ENCODE measurements at places on chromosomes 12 and 14.

DNA sequence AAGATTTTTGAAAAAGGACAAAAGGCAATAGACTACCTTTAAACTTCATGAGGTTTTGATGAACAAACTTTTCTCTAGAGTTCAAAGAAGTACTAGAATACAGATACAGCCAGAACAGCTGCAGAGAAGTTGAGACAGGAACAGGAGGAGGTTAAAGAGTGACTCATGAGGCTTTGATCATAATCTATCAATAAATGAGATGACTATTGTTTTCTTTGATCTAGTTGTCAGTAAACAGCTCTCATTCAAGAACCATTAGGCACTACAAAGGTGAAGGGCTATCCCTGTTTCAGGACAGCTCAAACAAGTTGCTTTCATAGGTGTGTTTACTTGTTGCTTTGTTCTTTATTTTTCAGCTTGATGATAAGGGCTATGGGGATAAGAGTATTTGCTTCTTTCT, 2.4 kb downstream of the WASHC3 start:
- no peak for DNase-seq

DNA sequence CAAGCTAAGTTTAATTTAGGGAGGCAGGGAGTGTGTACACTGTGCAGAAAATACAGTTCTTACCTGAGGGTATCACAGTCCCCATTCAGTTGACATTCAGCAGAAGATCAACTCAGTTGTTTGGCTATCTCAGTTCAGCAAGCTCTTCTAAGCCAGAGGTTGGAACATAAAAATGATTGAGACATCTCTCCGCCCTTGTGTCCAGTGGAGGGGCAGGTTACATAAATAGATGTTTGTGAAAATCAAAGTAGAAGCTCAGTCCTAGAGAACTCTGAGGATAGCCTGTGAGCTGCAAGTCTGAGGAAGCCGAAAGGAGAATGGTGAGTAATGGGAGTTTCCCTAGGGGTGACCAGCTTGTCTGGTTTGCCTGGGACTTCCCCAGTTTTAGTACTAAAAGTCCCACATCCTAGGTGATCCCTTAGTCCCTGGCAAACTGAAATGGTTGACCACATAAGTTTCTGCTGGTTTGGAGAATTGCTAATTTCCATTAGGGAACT, 251.4 kb upstream of the ATP2B1 start:
- DNase-seq = no peak

DNA sequence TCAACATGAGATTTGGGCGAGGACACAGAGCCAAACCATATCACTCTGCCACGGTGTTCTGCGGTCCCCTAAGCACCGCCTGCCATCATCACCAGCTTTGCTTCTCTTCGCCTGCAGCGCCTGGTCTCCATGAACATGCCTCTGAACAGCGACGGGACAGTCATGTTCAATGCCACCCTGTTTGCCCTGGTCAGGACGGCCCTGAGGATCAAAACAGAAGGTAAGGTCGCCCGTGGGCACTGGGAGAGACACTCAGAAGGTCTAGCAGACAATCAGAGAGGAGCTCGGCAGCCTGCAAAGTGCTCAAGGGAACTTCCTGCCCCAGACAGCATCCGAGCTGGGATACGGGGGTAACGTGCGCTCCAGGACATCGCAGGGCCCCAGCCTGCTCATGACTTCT, 126.0 kb upstream of the FKBP4 start:
- DNase-seq = no peak

DNA sequence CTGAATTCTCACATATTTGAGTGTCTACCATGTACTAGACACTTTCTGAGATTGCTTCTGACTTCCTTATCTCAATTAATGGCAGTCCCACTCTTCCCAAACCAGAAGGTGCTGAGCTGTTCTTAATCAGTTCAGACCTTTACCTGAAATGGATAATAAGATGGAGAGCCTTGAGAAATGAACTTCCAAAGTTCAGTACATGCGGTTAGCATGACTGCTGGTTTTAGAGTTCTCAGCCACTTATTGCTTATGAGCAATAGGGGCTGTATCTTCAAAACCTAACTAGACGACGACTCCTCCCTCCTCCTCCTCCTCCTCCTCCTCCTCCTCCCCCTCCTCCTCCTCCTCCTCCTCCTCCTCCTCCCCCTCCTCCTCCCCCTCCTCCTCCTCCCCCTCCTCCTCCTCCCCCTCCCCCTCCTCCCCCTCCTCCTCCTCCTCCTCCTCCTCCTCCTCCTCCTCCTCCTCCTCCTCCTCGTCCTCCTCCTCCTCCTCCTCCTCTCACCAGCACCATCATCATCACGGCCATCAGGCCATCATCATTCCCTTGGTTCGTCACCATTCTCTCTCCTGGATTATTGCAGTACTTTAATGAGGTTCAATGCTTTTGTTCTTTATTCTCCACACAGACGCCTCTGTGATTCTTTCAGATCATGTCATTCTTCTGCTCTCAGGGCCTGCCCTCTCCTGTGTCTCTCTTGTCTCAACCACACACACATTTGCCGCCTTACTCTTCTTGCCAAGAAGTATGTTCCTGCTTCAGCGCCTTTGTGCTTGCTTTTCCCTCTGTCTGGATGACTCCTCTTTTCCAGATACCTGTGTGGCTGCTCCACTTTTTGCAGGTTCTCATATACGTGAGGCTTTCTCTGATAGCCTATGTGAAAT, 2.7 kb downstream of the PCNX1 start:
- no peak for DNase-seq
